ENCODE measurements at places on chromosomes 11 and 22.

- no peak for DNase-seq
These were observed 48.0 kb downstream of the IGF2 start for GRCh38 chr11:2091112-2091746.

GRCh38 chr11:88315015-88315414 is 22.5 kb downstream of the CTSC start:
- no peak for DNase-seq

DNA sequence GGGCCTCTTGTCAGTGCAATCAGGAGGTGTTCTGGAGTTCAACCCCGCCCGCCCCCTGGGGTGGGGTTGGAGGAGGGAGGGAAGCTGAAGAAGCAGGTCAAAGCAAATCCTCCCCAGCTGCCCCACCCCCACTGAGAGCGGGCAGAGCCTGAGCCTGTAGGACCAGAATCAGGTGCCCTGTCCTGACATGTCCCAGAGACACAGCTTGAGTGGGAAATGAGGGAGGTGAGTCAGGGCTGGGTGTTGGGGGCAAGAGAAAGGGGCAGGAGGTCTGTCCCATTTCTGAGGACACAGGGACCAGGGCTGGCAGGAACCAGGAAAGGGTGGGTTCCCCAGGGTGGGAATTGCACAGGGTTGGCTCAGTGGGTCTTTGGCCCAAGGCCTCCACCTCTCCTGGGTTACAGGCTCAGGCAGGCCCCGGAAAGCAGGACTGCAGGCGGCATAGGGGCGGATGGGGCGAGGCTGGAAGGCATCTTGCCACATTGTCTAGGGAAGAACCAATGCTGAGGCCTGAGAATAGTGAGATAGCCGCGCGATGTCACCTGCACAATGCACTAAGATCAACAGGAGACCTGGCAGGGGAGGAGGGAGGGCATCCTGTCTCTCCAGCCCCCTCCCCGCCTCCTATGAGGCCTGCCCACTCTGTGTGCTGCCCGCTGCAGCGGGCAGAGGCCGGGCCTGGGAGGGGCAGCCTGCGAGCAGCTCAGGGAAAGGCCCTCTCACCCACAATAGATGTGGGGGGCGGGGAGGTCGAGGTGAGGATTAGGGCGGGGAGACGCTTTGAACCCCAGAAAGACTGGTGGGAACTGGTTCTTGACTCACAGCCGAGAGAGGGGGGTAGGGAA is 32.4 kb downstream of the NECTIN1 start:
- DNase-seq = no peak

DNA sequence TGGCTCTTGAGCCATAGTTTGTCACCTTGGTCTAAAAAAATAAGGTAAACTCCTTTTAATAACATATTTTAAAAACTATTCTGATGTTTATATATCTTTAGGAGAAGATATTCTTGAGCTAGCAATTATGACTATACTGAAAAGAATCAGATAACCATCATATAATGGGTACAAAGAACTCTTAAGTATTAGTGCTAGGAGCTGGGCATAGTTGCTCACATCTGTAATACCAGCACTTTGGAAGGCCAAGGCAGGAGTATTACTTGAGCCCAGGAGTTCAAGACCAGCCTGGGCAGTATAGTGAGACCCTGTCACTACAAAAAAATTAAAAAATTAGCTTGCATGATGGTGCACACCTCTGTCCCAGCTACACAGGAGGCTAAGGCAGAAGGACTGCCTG is 54.0 kb upstream of the B3GNT6 start:
- DNase-seq = no peak

Measured in CD4-positive, alpha-beta T cell treated with Interleukin-6 at 100 ng/mL for 8 hours (primary cell).